ENCODE measurements at places on chromosomes 4 and X.

- no peak for DNase-seq
Observed at GRCh38 chr4:114217150-114217817, 237.8 kb upstream of the ARSJ start.

- DNase-seq = peak; percentile 59
Observed at GRCh38 chr4:2141022-2141761, 82.1 kb downstream of the NAT8L start.

- no peak for DNase-seq
Observed at GRCh38 chr4:26059391-26060154, 145.6 kb downstream of the SMIM20 start.

DNA sequence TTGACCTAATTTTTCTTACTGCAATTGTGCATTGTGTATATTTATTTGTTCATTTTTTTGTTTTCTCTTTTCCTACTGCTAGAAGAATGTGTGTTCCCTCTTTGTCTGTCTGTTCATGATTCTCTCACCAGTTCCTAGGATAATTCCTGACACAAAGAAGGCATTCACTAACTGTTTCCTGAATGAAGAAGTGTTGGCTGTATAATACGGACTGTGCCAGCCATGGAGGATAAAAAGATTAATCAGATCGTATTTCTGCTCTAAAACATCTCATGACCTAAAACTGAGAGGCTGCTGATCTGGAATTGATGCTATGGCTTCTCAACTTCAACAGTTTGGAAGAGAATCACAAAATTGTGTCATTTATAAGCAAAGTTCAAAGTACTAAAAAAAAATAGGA is 563.1 kb upstream of the FRG1 start:
- no peak for DNase-seq

GRCh38 chr4:40401631-40402030 is 66.5 kb downstream of the CHRNA9 start:
- no peak for DNase-seq
